ENCODE measurements at places on chromosomes 7 and 10. TPM values are rescaled to one million over a fixed set of nuclear protein-coding genes. Genes with fewer than 3 reads are reported as not detected.

Gene NEUROG3
- not detected for total RNA-seq

Gene TMEM184A
- not detected for total RNA-seq

Gene PLAC9
- 2.9 TPM for total RNA-seq

Gene GRID1
- not detected for total RNA-seq

Gene KCNH2
- 0.15 TPM for total RNA-seq

Gene OR2A7
- not detected for total RNA-seq

Gene ATP5MK
- 411 TPM for total RNA-seq

Gene FAM200A
- 5.6 TPM for total RNA-seq

Gene CALML3
- not detected for total RNA-seq

Gene LIPM
- not detected for total RNA-seq

Gene GHRHR
- total RNA-seq, result not detected

Gene NKX1-2
- not detected for total RNA-seq

Gene KNDC1
- under 0.01 TPM for total RNA-seq

Gene TIMM23B
- 16.9 TPM for total RNA-seq

Gene CPN1
- total RNA-seq, result not detected

Gene CEP55
- total RNA-seq, result 45.8 TPM

Gene GIMAP7
- total RNA-seq, result 46.1 TPM

Gene GIMAP5
- total RNA-seq, result 8.1 TPM

Gene ASAH2
- 0.32 TPM for total RNA-seq

Gene MPP7
- 0.30 TPM for total RNA-seq

Gene LARP4B
- total RNA-seq, result 23.7 TPM

Gene STARD3NL
- 131 TPM for total RNA-seq

Gene IDI2
- not detected for total RNA-seq

Gene HDAC9
- total RNA-seq, result 0.65 TPM

Gene FZD8
- total RNA-seq, result 30.2 TPM

Gene RARRES2
- not detected for total RNA-seq

Gene BLVRA
- total RNA-seq, result 47.3 TPM

Gene CHAT
- not detected for total RNA-seq

Gene SSC4D
- total RNA-seq, result 0.65 TPM

Gene OLAH
- total RNA-seq, result under 0.01 TPM

Gene MSMB
- not detected for total RNA-seq

Gene RADIL
- total RNA-seq, result 0.32 TPM

Gene RFC2
- total RNA-seq, result 24.4 TPM

Gene NFKB2
- 10.4 TPM for total RNA-seq

Gene GPR15LG
- not detected for total RNA-seq

Gene GNAT3
- total RNA-seq, result not detected

Gene FAM25C
- total RNA-seq, result not detected

Gene SPDYE2B
- not detected for total RNA-seq

Gene ACTA2
- total RNA-seq, result 14.0 TPM

Gene EPHB6
- not detected for total RNA-seq

Gene ABCB1
- 4.1 TPM for total RNA-seq

Gene NPFFR1
- not detected for total RNA-seq

Gene ALOX5
- total RNA-seq, result 0.15 TPM

Gene FFAR4
- total RNA-seq, result not detected

Gene HOXA5
- 4.2 TPM for total RNA-seq

Gene CDH23
- under 0.01 TPM for total RNA-seq

Gene DPYSL4
- total RNA-seq, result 2.3 TPM

Gene TBL2
- 77.0 TPM for total RNA-seq

Gene WIPF3
- not detected for total RNA-seq

Gene FKBP6
- not detected for total RNA-seq

Gene HOGA1
- 0.32 TPM for total RNA-seq

Gene AKR1C2
- 0.61 TPM for total RNA-seq

Gene CTAGE15
- total RNA-seq, result not detected

Gene FBXL13
- total RNA-seq, result 4.4 TPM

Gene PRLHR
- not detected for total RNA-seq

Gene AGBL3
- total RNA-seq, result 0.97 TPM

Gene OPALIN
- total RNA-seq, result not detected
